ENCODE measurements at places on chromosomes 6 and 20.

DNA sequence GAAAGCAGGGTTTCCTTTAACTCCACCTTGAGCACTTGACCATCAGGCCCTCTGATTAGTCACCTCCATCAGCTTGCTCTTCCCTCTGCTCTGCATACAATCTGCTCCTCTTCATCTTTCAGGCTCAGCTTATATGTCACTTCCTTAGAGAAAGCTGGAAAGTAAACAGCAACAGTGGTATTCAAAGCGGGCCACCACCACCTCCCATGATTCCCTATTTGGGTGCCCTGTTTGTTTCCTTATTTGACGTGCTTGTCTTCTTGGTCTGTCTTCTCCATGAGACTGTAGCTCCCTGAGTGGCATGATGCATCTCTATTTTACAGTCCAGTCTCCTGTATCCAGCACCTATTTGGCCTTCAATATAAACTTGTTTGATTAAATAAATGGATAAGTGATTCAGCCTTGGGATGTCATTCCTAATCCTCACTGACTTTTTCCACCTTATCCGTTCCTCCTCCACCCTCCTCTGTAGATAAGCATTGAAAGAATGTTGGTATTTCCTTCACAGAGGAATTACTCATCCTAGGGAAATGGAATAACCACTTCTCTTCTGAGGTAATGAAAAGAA, 102.8 kb upstream of the SGK1 start:
- H3K27me3 ChIP-seq: no peaks in the 10 kb centered on the region
- H3K27ac ChIP-seq: no peak overlapping the region
- DNase-seq: no peak
- H3K36me3 ChIP-seq: no peaks in the 10 kb centered on the region

- H3K27ac ChIP-seq: no peak overlapping the region
- no peaks in the 10 kb centered on the region for H3K4me1 ChIP-seq
- no peak for DNase-seq
- H3K36me3 ChIP-seq: no peaks in the 10 kb centered on the region
- H3K27me3 ChIP-seq: no peaks in the 10 kb centered on the region
Measured at GRCh38 chr20:51536116-51537069, 6.1 kb downstream of the NFATC2 start.

DNA sequence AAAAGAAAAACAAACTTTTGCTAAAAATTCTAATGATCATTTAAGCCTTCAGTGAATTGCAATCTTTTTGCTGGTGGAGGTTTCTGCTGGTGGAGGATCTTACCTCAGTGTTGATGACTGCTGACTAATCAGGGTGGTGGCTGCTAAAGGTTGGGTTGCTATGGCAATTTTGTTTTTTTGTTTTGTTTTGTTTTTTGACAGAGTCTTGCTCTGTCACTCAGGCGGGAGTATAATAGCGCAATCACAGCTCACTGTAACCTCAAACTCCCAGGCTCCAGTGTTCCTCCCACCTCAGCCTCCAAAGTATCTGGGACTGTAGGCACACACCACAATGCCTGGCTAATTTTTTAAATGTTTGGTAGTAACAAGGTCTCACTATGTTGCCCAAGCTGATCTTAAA, 94.7 kb downstream of the ANKRD6 start:
- no peak overlapping the region for H3K4me3 ChIP-seq
- no peak overlapping the region for H3K27ac ChIP-seq
- H3K4me1 ChIP-seq: no peaks in the 10 kb centered on the region
- H3K36me3 ChIP-seq: no peaks in the 10 kb centered on the region
- H3K27me3 ChIP-seq: no peaks in the 10 kb centered on the region
- no peak for DNase-seq

DNA sequence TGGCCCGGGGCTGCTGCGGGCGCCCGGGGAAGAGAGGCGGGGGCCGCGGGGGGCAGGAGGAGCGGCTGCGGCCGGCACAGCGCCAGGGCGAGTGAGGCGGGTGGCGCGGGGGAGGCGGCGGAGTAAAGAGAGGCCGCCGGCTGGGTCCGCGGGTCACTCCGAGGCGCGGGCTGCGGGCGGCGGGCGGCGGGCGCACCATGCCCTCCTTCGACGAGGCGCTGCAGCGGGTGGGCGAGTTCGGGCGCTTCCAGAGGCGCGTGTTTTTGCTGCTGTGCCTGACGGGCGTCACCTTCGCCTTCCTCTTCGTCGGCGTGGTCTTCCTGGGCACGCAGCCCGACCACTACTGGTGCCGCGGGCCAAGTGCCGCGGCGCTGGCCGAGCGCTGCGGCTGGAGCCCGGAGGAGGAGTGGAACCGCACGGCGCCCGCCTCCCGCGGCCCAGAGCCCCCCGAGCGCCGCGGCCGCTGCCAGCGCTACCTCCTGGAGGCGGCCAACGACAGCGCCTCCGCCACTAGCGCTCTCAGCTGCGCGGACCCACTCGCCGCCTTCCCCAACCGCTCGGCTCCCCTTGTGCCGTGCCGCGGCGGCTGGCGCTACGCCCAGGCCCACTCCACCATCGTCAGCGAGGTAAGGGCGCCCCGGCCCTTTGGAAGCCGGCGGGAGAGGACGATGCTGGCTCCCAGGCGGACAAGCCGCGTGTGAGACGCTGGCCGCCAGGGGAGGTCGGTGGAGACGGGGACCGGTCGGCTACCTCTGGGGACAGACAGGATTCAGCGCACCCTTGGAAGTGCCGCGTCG, at the start of gene SLC22A3:
SLC22A3 (plus strand) TSS at position 156 of the 797 bp plus-strand sequence; CDS start at position 198, 42 bp downstream.
- H3K27me3 ChIP-seq: no peaks in the 10 kb centered on the region
- H3K36me3 ChIP-seq: no peaks in the 10 kb centered on the region
- no peak for DNase-seq
- H3K27ac ChIP-seq: peak within 1 kb of the TSS; percentile 88

- peak overlapping the region; percentile 28 for H3K4me3 ChIP-seq
- DNase-seq: no peak
Measured at GRCh38 chr20:60137657-60138245, 179.5 kb downstream of the CDH26 start.
